Left lobe of liver (tissue), 2 donors: ENCODE measurements at places on chromosomes 5 and 9. TPM values are rescaled to one million over a fixed set of nuclear protein-coding genes. Genes with fewer than 3 reads are reported as not detected.

DNA sequence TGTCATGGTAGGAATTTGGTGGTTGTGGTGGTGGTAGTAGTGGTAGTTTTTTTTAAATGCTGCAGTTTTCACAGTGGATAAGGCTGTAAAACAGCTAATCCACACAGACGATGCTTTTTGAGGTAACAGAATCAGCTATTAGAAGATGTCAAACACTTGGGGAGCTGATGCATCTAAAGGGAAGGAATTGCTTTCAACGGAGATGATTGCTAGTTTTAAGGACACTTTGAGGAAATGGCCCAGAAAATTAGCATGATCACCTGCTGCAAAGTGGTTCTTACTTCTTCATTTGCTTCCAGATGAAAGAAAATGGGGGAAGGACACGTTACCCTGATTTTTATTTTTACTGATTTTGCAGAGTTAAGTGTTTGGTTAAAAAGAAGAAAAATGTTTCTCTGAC lies 178.2 kb upstream of the ATP10B start:
- DNase-seq = no peak

DNA sequence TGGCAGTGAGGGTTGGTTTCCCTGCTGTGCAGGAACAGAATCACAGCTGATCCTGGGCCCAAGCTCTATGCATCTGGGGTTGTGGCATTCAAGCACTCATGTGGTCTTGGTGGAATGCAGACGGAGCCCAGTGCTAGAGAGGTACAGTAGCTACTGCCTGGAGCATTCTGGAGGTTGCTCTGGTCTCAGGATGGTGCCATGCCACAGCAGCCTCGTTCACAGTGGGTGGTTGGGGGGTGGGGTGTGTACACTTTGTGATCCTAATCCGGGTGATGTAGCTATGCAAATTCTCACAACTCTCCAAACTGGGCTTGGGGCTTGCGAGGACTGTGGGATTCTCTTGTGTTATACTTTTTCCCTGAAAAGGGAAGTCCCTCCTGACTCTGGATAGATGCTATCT lies 45.2 kb downstream of the FGD3 start:
- DNase-seq = peak; percentile 30

Gene MEGF10
- 1.4 TPM for total RNA-seq

DNA sequence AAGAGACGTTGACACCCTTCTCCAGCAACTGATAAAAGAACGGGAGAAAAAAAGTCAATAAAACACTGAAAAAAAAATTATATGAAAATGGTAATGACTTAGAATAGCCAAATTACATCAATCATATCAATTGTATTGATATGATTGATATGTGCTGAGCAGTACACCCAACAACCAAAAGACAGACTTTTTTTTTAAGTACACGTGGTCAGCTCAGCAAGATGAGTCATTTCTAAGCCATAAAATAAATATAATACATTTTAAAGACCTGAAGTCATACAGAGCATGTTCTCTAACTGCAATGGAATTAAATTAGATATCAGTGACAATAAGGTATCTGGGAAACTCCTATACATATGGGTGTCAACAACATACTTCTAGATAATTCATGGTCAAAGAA lies 30.9 kb upstream of the OLFM1 start:
- no peak for DNase-seq

Gene HSPB3
- not detected for total RNA-seq

DNA sequence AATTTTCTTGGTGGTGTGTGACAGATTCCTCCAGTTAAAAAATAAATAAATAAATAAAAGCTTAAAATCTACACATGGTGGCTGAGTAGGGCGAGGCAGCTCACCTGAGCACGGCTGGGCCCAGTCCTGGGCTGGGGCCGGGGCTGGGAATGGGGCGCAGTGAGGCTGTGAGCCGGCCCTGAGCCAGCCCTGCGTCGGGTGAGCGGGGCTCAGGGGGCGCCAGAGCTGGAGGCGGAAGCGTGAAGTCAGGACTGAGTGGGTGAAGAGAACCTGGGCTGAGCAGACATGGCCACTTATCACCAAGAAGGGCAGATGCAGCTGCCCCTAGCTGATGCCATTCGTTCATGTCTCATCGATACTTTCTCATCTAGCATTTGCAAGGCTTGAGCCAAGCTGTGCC lies 22.8 kb upstream of the DTWD2 start:
- no peak for DNase-seq

GRCh38 chr5:50965654-50966375 lies 299.4 kb downstream of the PARP8 start:
- no peak for DNase-seq

DNA sequence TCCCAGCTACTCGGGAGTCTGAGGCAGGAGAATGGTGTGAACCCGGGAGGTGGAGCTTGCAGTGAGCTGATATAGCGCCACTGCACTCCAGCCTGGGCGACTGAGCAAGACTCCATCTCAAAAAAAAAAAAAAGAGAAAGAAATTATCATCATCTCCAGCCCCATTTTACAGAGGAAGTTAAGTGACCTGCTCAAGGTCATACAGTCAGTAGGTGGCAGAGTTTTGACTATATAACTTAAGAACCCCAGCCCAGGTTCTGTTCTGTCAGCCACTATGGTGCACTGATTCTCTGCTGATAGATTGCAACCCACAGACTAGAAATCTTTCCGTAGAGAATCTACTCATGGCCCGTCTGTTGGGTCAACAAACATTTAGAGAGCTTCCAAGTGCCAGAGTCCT lies 25.7 kb upstream of the DENND1A start:
- no peak for DNase-seq

- no peak for DNase-seq
Measured at GRCh38 chr5:111028865-111029264, 42.6 kb upstream of the TSLP start.

- DNase-seq = no peak
Measured at GRCh38 chr5:129945774-129946270, 41.6 kb downstream of the CHSY3 start.

- no peak for DNase-seq
Measured at GRCh38 chr9:113599646-113600022, 136.1 kb downstream of the RGS3 start.

GRCh38 chr5:116947691-116948528 lies 373.3 kb upstream of the SEMA6A start:
- DNase-seq = peak; percentile 68

DNA sequence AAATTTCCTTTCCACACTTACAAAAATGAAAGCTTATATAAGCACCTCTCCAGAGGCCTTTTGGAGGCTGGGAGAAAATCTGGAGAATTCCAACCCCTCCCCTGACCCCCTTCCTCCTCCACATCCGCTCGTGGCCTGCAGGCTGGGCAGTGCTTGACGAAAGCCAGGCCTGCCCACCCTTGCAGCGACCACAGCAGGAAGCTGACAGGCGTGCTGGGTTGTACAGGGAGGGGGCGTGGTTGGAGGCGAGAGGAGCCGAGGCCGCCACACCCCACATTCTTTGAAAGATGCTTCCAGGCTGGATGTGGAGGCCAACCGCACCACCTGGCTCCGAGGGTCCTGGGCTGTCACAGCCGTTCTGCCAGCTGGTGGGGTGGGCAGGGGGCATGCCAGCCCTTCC lies 47.8 kb upstream of the IER5L start:
- peak; percentile 55 for DNase-seq

DNA sequence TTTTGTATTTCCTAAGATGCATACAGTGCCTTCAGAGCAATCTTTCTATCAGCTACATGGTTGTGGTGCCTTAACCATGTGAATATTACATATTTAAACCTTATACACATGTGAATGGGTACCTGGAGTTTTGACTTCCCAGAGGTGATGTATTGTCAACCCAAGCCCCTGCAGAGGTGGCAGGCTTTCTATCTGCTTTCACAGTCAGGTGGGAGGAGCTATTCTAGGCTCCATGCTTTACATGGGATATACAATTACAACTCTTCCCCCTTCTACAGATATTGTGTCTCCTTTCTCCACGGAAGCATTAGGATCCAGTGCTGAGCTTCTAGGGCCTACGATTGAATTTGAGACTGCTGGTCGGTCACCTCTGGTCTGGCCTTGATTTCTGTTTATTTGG lies 89.8 kb upstream of the TUT7 start:
- no peak for DNase-seq

DNA sequence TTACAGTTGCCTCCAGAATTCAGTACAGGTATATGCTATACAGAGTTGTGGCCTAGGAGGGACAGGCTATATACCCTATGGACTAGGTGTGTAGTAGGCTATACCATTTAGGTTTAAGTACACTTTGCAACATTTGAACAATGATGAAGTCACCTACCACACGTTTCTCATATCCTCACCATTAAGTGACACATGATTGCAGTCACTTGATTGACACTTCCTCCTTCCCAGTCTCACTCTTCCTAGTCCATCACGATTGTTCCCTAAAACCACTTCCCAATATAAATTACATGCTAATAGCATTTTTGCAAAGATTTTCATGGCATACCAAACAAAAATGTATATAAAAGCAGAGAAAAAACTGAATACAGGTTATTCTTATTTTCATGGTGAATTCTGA lies 312.2 kb downstream of the EPB41L4A start:
- no peak for DNase-seq

- no peak for DNase-seq
Measured at GRCh38 chr5:119386596-119387344, 31.0 kb downstream of the TNFAIP8 start.

Gene DAB2IP
- total RNA-seq = 27.3 TPM

GRCh38 chr5:72957337-72957736 lies 1.5 kb downstream of the FCHO2 start:
- no peak for DNase-seq

GRCh38 chr9:131980267-131981016 lies 99.2 kb downstream of the MED27 start:
- DNase-seq = no peak
